Coronary artery (tissue), 2 donors: ENCODE measurements at places on chromosomes 6 and 20.

GRCh38 chr6:70376628-70377027, 36.7 kb upstream of the FAM135A start:
- no peak for DNase-seq

DNA sequence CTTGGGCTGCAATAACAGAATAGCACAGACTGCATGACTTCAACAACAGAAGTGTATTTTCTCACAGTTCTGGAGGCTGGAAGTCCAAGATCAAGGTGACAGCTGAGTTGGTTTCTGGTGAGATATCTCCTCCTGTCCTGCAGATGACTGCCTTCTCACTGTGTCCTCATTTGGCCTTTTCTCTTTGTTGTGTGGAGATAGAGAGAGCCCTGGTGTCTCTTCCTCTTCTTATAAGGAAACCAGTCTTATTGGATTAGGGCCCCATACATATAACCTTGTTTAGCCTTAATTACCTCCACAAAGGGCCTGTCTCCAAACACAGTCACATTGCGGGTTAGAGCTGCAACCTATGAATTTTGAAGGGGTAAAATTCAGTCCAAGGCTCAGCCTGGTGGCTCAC, 57.0 kb upstream of the BMP6 start:
- no peak for DNase-seq

DNA sequence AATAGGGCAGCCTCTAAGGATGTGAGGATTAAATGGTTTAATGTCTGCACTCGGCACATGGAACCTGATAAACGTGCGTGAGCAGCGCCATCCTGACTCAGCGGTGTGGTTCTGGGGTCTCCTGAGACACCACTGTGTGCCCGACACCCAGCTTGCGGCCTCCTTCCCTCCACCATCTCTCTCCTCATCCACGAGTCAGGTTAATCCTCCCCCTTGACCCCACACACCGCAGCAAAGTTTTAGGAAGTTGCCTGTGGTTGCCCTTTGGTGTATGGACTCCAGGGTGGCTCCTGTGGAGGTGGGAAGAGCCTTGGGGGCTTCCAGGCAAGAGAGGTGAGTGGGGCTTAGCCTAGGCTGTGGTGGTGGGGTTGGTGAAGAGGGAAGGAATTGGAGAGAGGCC, 68.2 kb downstream of the PHACTR3 start:
- DNase-seq = peak; percentile 45

DNA sequence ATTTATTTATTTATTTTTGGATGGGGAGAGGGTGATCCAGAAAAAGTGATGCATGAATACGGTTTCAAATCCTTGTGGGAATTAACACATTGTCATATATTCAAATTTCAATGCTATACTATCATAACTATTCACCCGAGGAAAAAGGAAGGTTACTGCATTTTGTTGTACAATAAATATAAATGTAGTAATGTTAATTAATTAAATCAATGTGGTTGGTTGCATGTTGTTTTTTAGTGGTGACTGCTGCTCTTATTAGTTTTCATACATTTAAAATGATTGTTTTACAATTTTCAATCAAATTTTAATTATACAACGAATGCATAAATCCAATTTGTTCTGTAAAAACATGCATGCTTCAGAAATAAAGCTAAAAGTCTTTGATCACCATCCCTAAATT, 180.5 kb downstream of the ZFP64 start:
- DNase-seq = no peak

DNA sequence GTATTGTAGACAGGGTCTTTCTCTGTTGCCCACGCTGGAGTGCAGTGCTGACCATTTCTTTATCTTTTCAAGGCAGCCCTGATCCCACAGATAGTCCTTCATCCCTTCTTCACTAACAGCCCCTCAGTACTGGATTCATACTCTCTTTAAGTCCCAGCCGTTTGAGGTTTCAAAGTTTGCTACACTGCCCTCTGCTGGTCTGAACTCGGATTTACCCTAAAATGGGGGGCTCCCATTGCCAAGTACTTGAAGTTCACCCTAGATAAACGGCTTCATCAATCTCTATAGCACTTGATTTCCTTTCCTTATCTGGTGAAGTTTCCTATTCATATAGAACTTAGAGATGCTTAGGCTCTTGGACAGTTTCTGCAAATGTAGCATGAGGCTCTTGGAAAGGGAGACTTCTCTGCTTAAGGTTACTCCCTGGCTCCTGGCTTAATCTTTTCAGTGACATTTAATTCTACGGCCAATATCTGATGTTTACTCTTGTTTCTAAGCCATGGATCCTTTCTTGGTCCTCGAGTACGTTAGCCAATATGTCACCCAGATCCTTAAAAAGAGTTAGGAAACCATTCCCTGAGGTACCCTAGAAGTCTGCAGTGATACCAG, 21.4 kb upstream of the PREP start:
- DNase-seq = no peak

GRCh38 chr6:33410711-33411631, at the start of gene PHF1:
Gene PHF1, plus strand, starts transcription at chr6:33411014. Its CDS starts 1,250 bp downstream, at chr6:33412264.
- peak; percentile 86 for DNase-seq

- no peak for DNase-seq
Observed at GRCh38 chr6:170255426-170256125, 35.3 kb downstream of the DLL1 start.

GRCh38 chr6:148868314-148868713, 121.5 kb downstream of the UST start:
- DNase-seq = no peak

DNA sequence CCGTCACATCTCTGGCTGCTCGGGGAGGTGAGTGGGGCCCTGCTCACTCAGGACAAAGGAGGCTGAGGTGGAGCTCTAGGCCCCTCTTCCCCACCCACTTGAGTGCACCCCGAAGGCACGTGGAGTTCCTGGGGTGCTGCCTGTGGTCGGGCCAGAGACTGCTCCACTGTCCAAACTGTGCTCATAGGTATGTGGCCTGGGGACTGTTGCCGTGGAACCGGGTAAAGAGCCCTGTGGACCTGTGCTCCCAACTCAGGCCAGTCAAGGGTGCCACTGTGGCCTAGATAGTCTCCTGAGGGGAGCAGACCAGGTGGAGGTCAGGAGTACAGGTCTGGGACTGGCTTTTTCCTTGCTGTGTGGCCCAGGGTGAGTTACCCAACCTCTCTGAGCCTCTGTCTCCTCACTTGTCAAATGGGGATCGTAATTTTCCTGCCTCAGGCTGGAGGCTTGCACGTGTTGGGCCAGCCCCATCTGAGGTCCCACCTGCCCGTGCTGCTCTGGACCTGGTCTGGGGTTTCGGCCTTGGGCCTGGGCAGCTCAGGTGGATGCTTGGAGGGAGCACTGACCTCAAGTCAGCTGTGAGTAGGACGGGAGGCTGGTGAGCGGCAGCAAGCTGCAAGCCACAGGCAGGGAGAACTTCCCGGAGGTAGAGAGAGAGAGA, 12.4 kb upstream of the NPBWR2 start:
- DNase-seq = no peak

GRCh38 chr6:137389150-137389704, 105.0 kb downstream of the OLIG3 start:
- no peak for DNase-seq

DNA sequence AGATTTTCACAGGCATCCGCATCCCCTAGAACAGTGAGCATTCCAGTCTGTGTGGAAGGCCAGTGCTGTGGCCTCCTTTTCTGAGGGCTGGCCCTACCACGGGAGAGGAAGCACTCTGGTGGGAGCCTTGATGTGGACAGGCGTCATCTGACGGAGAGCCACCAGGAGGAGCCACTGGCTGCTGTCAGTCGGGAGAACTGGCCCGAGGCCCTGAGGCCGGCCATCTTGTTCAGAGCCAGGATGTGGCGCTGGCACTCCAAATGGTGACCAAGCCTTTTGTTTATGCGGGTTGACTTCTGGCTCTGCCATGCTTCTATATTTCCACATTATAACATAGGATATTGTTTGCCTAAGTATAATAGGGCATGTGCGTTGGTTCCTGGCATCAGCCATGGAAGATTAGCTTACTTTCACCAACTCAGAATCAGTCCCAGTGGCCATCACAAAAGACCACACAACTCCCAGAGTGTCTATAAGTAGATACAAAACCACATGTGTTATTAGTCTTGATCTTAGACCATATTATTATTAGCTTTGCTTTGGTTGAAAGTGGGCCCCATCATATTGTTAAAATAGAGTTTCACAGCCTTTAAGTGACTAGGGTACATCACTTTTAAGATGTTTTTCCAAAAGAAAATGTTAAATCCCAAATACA, 273.9 kb upstream of the TAB2 start:
- DNase-seq = no peak

GRCh38 chr6:129776542-129777330, 66.8 kb upstream of the ARHGAP18 start:
- no peak for DNase-seq

- peak; percentile 24 for DNase-seq
Observed at GRCh38 chr6:6665555-6666243, 77.2 kb downstream of the LY86 start.

- DNase-seq = no peak
Observed at GRCh38 chr6:120774275-120774674, 560.0 kb downstream of the TBC1D32 start.

DNA sequence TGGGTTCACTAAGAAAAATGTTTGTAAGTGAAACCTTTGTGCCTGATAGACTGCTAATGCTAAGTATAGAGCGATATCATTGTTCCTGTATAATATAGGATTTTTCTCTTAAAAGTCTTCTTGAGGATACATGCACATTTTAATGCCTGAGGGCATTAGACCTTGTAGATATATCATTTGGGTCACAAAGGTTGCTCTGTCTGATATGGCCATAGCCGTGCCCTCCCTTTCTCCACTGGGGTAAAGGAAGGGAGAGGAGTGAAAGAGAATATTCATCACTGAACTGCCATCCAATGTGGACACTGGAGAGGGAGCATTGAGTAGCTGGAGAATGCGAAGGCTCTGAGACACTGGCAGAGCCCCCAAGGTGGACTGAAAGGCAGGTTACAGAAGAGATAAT, 442.2 kb upstream of the SPTLC3 start:
- no peak for DNase-seq

DNA sequence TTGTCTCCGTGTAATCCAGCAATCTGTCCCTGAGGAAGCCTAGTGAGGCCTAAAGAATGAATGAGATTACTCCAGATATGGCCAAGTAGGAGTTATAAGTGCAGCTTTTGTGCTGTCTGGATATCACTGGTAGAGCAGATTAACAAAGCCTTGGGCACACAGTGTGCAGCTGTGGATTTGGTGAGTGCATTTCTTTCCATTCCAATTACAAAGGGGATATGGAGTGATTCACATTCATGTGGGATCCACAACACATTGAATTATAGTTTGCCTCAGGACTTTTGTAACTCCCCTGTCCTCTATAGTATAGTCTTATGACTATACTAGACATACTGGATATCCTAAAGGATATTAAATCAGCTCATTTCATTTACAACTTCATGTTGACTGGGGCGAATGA, 47.1 kb downstream of the HLA-F start:
- DNase-seq = no peak

DNA sequence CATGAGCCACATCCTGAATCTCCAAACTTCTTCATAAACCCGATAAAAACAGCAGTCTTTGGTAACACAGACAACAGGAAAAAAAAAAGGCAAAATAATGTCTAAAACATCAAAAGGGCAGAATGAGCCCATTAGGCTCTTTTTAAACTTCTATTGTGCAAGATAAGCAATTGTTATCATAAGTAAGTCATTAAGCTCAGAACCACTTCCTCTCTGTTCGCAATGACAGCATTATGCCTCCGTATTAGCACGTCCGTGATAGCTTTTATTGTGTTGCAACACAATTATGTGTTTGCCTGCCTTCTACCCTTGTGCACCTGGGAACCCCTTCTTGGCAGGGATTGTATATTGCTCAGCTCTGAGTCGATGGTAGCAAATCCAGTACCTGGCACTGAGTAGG, 147.1 kb downstream of the LRFN2 start:
- no peak for DNase-seq

DNA sequence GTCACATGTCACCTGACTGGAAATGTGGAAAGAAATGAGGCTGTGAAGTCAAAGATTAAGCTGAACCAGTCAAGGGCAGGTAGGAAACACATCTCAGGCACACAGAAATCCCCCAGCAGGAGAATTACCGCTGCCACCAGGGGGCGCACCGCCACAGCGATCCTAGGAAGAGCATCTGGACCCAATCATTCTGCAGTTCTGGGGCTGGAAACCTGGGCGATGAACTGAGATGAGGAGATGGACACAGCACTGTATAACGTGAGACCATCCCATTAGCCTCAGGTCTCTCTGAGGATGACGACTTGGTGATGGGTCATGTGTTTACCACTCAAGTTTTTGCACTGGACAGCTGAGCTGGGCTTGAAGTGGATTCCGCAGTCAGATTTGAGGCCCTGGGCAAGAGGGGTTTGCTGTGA, 6.5 kb upstream of the SLC24A3 start:
- DNase-seq = no peak

- DNase-seq = no peak
Observed at GRCh38 chr6:75893058-75893775, 144.2 kb downstream of the MYO6 start.
